Stimulated activated CD4-positive, alpha-beta T cell treated with anti-CD3 and anti-CD28 coated beads, Interleukin-2, amount 100 ng/mL, for 48 hours (primary cell): ENCODE measurements at places on chromosomes 7 and 10.

- no peak for DNase-seq
These were observed 128.0 kb downstream of the KCND2 start for GRCh38 chr7:120400806-120401455.

DNA sequence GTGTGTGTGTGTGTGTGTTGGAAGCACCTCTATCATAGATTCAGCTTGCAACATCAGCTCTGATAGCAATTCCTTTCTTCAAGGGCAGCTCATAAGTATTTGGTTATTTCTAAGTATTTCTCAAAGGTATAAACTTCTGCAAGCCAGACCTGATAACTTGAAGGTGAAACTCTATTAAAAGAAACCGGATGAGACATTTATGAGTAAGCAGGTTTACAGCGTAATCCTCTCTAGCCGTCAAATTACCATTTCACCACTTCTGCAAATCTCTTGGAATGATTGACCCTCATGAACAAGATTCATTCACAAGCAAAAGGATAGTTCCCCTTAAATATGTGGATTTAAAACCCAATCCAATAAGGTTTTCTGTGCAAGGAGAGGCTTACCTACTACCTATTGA is 23.1 kb downstream of the PDE1C start:
- no peak for DNase-seq

DNA sequence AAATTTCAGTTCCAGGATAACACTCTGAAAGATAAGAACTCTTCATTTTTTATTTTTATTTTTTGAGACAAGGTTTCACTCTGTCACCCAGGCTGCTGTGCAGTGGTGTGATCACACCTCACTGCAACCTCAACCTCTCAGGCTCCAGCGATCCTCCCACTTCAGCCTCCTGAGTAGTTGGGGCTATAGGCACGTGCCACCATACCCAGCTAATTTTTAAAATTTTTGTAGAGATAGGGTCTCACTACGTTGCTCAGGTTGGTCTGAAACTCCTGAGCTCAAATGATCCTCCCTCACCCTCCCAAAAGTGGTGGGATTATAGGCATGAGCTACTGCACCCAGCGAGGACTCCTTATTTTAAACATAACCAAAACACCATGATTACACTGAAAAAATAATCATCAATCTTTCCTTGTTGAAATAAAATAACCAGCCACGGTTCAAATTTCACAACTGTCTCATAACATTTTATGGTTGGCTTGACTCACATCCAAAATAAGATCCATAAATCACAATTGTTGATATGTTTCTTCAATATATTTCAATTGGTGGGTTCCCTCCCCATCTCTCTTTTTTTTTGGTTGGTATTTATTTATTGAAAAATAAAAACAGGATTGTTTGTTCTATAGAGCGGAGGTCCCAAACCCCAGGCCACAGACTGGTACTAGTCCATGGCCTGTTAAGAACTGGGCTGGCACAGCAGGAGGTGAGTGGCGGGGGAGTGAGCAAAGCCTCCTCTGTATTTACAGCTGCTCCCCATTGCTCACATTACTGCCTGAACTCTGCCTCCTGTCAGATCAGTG is 60.1 kb upstream of the FAM171A1 start:
- DNase-seq = no peak

- no peak for DNase-seq
These were observed 283.3 kb downstream of the RNLS start for GRCh38 chr10:88299787-88300186.
